Fibroblast of upper back skin (primary cell): ENCODE measurements at places on chromosomes 6 and 20.

GRCh38 chr6:160051390-160051789 lies 70.2 kb upstream of the SLC22A1 start:
- DNase-seq, result no peak

GRCh38 chr6:30345852-30346251 lies 896 bp downstream of the RPP21 start:
- DNase-seq, result no peak

DNA sequence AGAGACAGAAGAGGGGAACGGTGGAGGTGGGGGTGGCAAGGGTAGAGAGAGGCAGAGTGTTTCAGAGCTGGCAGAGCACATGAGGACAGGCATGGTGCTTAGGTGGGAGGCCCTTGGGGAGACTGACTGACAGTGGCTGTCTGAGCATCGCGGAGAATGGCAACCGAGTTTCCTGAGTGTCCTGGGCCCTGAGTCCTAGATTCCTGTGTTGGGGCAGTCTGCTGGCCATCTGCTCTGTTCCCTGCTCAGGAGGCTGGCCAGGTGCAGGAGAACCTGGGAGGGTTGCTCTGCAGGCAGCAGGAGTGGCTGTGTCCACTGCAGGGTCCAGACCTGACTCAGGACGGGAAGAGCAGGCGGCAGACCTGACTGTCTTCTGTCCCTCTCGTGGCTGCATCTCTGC lies 248.9 kb downstream of the LRFN2 start:
- no peak for DNase-seq

DNA sequence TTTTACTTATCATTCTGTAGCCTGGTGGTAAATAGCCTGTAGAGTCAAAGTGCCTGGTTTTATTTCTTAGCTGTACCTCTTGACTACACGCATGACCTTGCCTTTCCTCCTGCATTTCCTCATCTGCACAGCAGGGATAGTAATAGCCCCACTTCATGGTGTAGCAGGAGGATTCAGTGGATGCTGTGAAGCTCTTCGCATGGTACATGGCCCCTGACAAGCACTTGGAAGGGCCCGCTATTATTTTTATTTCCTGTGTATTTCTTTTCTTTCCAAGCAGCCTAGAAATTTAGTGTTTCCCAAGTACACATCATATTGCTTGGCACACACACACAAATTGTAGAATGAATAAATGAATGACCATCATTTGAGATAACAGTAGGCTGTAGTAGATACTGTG lies 547.2 kb downstream of the CDH26 start:
- DNase-seq, result no peak

GRCh38 chr6:91697010-91697695 lies 1110.3 kb upstream of the MAP3K7 start:
- DNase-seq, result no peak

- no peak for DNase-seq
Measured at GRCh38 chr20:19397666-19398065, 185.2 kb downstream of the SLC24A3 start.

DNA sequence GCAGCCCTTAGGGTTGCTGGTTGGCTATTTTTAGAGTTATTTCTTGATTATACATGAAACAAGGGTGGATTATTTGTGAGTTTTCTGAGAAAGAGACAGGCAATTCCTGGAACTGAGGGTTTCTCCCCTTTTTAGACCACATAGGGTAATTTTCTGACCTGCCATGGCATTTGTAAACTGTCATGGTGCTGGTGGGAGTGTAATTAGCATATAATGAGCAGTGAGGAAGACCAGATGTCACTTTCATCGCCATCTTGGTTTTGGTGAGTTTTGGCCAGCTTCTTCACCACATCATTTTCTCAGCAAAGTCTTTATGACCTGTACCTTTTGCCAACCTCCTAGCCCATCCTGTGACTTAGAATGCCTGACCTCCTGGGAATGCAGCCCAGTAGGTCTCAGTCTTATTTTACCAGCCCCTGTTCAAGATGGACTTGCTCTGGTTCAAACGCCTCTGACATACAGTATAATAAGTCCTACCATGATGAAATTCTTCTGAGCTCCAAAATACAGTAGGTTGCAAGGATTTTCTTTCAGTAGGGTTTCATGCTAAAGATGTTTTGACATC lies 117.1 kb downstream of the ISM1 start:
- no peak for DNase-seq
